Calu3 (cell line): ENCODE measurements at places on chromosomes 7 and 10. TPM values are rescaled to one million over a fixed set of nuclear protein-coding genes. Genes with fewer than 3 reads are reported as not detected.

The CALML3 gene
- total RNA-seq: not detected in 2 replicates

The NPTX2 gene
- total RNA-seq: not detected in 2 replicates

The PDE1C gene
- 25.1 and 34.0 TPM in 2 replicates for total RNA-seq

The ITIH5 gene
- total RNA-seq: 2.0 and 5.2 TPM in 2 replicates

The ARMC3 gene
- total RNA-seq: 0.97 and 1.9 TPM in 2 replicates

The MPP7 gene
- 4.6 and 6.6 TPM in 2 replicates for total RNA-seq

The ZC3HAV1L gene
- 13.7 and 15.0 TPM in 2 replicates for total RNA-seq

The CPVL gene
- total RNA-seq: 43.5 and 62.7 TPM in 2 replicates

The EDRF1 gene
- 19.9 and 20.9 TPM in 2 replicates for total RNA-seq

The HOXA1 gene
- total RNA-seq: 0.24 and 0.44 TPM in 2 replicates

DNA sequence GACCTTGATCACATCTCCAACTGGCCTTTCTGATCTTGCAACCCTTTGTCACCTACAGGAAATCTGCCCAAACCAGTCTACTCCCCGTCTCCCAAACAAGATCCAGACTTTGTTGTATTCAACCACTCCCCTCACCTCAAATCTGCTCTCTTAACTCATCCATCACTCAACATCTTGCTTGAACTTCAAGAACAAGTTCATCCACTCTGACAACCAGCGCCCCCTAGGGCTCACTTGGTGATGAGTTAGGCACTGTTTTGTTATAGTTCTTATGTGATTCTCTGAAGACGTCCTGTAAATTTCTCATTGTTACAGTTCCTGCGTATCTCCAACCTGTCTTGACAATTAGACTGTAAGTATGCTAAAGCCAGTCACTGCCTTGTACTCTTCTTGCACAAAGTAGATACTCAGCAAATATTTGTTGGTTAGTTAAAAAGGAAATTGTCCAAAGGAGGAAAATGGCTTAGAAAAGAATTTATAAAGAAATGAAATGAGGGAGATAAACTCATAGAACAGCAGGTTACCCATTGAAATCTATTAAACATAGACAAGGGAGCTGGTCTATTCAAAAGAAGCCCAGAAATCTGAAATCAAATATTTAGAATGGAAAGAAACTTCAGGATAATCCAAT is 5.3 kb downstream of the FRMD4A start:
- H3K4me3 ChIP-seq: no peak overlapping the region
- no peaks in the 10 kb centered on the region for H3K36me3 ChIP-seq
- H3K27me3 ChIP-seq: peaks cover 94% of the 10 kb centered on the region
- H3K27ac ChIP-seq: no peak overlapping the region
- H3K4me1 ChIP-seq: no peaks in the 10 kb centered on the region
- DNase-seq: peak; percentile 30

GRCh38 chr7:38694326-38694725 is 63.2 kb upstream of the AMPH start:
- H3K36me3 ChIP-seq: no peaks in the 10 kb centered on the region
- DNase-seq: no peak
- H3K27ac ChIP-seq: no peak overlapping the region
- no peaks in the 10 kb centered on the region for H3K4me1 ChIP-seq

GRCh38 chr7:150685219-150686029 is at the start of gene GIMAP2:
Gene GIMAP2, plus strand, starts transcription at chr7:150685706. Its CDS starts 1,354 bp downstream, at chr7:150687060.
- H3K27ac ChIP-seq: peak within 1 kb of the TSS; percentile 60
- no peak for DNase-seq
- H3K27me3 ChIP-seq: no peaks in the 10 kb centered on the region
- peak within 1 kb of the TSS; percentile 55 for H3K4me3 ChIP-seq
- peaks cover 8% of the 10 kb centered on the region for H3K4me1 ChIP-seq
- H3K36me3 ChIP-seq: no peaks in the 10 kb centered on the region

GRCh38 chr7:4797858-4798705 is 22.7 kb downstream of the AP5Z1 start:
- H3K4me3 ChIP-seq: no peak overlapping the region
- no peak overlapping the region for H3K27ac ChIP-seq
- peak; percentile 77 for DNase-seq
- H3K36me3 ChIP-seq: peaks cover 49% of the 10 kb centered on the region
- H3K27me3 ChIP-seq: no peaks in the 10 kb centered on the region
- no peaks in the 10 kb centered on the region for H3K4me1 ChIP-seq

GRCh38 chr7:44103923-44104859 is at the start of gene AEBP1:
Gene AEBP1, plus strand, starts transcription at chr7:44104345. Its CDS starts 321 bp downstream, at chr7:44104666.
- H3K27me3 ChIP-seq: peaks cover 66% of the 10 kb centered on the region
- H3K27ac ChIP-seq: no peak within 1 kb of the TSS
- H3K36me3 ChIP-seq: no peaks in the 10 kb centered on the region
- no peak within 1 kb of the TSS for H3K4me3 ChIP-seq
- no peak for DNase-seq

- H3K27ac ChIP-seq: no peak overlapping the region
- peaks cover 36% of the 10 kb centered on the region for H3K4me1 ChIP-seq
- DNase-seq: no peak
- no peak overlapping the region for H3K4me3 ChIP-seq
- peaks cover 8% of the 10 kb centered on the region for H3K36me3 ChIP-seq
These were observed 8.6 kb upstream of the ZMIZ2 start for GRCh38 chr7:44740055-44740454.

GRCh38 chr7:473211-473734 is 46.4 kb downstream of the PDGFA start:
- H3K27me3 ChIP-seq: peaks cover 23% of the 10 kb centered on the region
- DNase-seq: peak; percentile 1
- H3K27ac ChIP-seq: no peak overlapping the region
- peaks cover 8% of the 10 kb centered on the region for H3K4me1 ChIP-seq

GRCh38 chr10:119377958-119378736 is 164.4 kb downstream of the RGS10 start:
- H3K4me3 ChIP-seq: no peak overlapping the region
- no peaks in the 10 kb centered on the region for H3K4me1 ChIP-seq
- DNase-seq: no peak
- H3K27me3 ChIP-seq: peaks cover 20% of the 10 kb centered on the region
- no peaks in the 10 kb centered on the region for H3K36me3 ChIP-seq

- H3K27ac ChIP-seq: no peak overlapping the region
- H3K4me1 ChIP-seq: peaks cover 17% of the 10 kb centered on the region
These were observed 3.6 kb downstream of the SRI start for GRCh38 chr7:88216276-88216675.

DNA sequence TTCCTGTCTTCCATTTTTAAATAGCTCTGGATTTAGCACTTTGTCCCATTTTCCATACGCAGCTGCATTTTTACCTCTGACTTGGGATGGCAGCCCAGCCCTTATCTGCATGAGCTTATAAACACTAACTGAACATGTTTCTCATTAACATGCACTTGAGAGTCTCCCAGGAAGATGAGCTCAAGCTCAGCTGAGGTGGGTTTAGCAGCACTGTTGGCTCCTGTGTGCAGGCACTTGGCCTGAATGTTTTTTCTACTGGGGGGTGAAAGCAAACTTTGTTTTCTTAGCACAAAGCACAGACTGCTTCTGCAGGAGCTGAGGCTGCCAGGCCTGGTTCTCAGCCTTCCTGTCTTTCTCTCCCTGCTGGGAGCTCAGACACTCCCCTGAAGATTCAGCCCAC is 1093.6 kb upstream of the AUTS2 start:
- H3K4me1 ChIP-seq: no peaks in the 10 kb centered on the region
- DNase-seq: no peak
- H3K27me3 ChIP-seq: no peaks in the 10 kb centered on the region
- H3K36me3 ChIP-seq: no peaks in the 10 kb centered on the region
- no peak overlapping the region for H3K4me3 ChIP-seq

DNA sequence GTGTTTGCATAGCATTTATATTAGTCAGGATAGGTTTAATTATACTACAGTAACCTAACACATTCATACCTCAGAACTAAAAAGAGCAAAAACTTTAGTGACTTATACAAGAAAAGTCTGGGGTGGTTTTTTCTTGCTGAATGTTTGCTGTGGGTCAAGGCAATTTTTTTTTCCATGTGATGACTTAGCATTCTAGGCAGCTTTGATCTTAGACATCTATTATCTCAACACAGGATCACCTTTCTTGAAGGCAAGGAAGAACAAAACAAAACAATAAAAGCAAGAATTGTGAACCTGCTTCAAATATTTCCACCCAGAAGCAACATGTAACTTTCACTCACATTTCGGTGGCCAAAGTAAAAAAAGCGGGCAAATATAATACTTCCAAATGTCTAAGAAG is 20.7 kb upstream of the CBLL1 start:
- no peaks in the 10 kb centered on the region for H3K4me1 ChIP-seq
- no peaks in the 10 kb centered on the region for H3K36me3 ChIP-seq
- peaks cover 33% of the 10 kb centered on the region for H3K27me3 ChIP-seq
- H3K27ac ChIP-seq: no peak overlapping the region
- no peak for DNase-seq

- no peaks in the 10 kb centered on the region for H3K36me3 ChIP-seq
- DNase-seq: no peak
- peaks cover 25% of the 10 kb centered on the region for H3K27me3 ChIP-seq
- no peak overlapping the region for H3K4me3 ChIP-seq
- H3K27ac ChIP-seq: no peak overlapping the region
These were observed 222.0 kb downstream of the CTNNA3 start for GRCh38 chr10:67473850-67474633.

DNA sequence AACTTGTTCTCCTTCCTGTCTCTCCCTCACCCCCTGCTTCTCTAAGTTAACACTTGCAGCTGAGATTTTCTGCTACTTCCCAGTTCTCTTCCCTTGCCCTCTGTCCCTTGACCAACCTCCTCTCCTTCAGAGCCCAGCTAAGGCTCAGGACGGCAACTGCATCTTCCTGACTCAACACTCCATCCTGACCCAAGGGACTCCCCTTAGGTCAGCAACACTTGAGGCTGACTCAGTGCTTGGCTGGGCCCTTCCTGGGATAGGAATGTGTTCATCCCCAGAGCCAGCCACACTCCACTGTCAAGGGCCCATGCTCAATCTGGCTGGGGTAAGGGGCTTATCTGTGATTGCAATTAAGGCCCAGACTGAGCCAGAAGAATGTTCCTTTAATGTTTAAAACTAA is 3.4 kb downstream of the CALHM2 start:
- H3K27me3 ChIP-seq: no peaks in the 10 kb centered on the region
- H3K27ac ChIP-seq: no peak overlapping the region
- H3K4me1 ChIP-seq: peaks cover 18% of the 10 kb centered on the region
- DNase-seq: no peak

DNA sequence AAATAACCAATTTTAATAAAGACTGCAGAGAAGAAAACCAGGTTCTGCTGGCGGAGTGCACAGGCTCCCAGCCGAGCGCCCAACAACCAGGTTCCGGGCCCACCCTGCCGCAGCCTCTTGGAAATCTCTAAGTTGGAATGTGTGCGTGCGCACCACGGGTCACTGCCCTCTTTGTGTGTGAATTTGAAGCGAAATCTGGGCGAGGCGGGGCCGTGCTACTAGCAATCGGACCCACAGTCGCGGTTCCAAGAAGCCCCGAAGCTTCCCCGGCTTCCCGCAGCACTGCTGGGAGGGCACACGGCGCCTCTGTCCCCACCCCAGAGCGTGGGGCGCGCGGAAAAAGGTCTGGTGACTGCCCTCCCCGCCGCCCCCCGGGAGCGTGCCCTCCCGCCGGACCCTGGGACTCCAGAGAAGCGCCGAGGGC is 666 bp upstream of the MAP3K8 start:
- H3K4me1 ChIP-seq: peaks cover 34% of the 10 kb centered on the region
- peaks cover 53% of the 10 kb centered on the region for H3K36me3 ChIP-seq
- H3K27me3 ChIP-seq: no peaks in the 10 kb centered on the region

- H3K4me3 ChIP-seq: peak overlapping the region; percentile 4
- peak overlapping the region; percentile 80 for H3K27ac ChIP-seq
- no peaks in the 10 kb centered on the region for H3K27me3 ChIP-seq
- H3K36me3 ChIP-seq: peaks cover 15% of the 10 kb centered on the region
- peak; percentile 44 for DNase-seq
- H3K4me1 ChIP-seq: peaks cover 62% of the 10 kb centered on the region
These were observed 45.3 kb upstream of the OSBPL3 start for GRCh38 chr7:25025218-25025671.

- peaks cover 43% of the 10 kb centered on the region for H3K4me1 ChIP-seq
- no peaks in the 10 kb centered on the region for H3K27me3 ChIP-seq
- peak overlapping the region; percentile 71 for H3K27ac ChIP-seq
- H3K4me3 ChIP-seq: peak overlapping the region; percentile 8
- peak; percentile 64 for DNase-seq
- H3K36me3 ChIP-seq: no peaks in the 10 kb centered on the region
These were observed 23.2 kb upstream of the AOAH start for GRCh38 chr7:36747280-36748016.

- H3K4me1 ChIP-seq: no peaks in the 10 kb centered on the region
- no peak overlapping the region for H3K4me3 ChIP-seq
- DNase-seq: no peak
- peaks cover 19% of the 10 kb centered on the region for H3K27me3 ChIP-seq
- no peak overlapping the region for H3K27ac ChIP-seq
These were observed 188.7 kb downstream of the CACNB2 start for GRCh38 chr10:18328941-18329340.

GRCh38 chr10:132207536-132208461 is 21.1 kb downstream of the DPYSL4 start:
- no peak overlapping the region for H3K4me3 ChIP-seq
- no peaks in the 10 kb centered on the region for H3K4me1 ChIP-seq
- H3K27me3 ChIP-seq: no peaks in the 10 kb centered on the region
- no peaks in the 10 kb centered on the region for H3K36me3 ChIP-seq
- no peak for DNase-seq

- H3K4me3 ChIP-seq: no peak overlapping the region
- no peaks in the 10 kb centered on the region for H3K36me3 ChIP-seq
- no peak for DNase-seq
- no peaks in the 10 kb centered on the region for H3K27me3 ChIP-seq
- no peak overlapping the region for H3K27ac ChIP-seq
These were observed 52.7 kb downstream of the TAS2R16 start for GRCh38 chr7:122942765-122943164.

DNA sequence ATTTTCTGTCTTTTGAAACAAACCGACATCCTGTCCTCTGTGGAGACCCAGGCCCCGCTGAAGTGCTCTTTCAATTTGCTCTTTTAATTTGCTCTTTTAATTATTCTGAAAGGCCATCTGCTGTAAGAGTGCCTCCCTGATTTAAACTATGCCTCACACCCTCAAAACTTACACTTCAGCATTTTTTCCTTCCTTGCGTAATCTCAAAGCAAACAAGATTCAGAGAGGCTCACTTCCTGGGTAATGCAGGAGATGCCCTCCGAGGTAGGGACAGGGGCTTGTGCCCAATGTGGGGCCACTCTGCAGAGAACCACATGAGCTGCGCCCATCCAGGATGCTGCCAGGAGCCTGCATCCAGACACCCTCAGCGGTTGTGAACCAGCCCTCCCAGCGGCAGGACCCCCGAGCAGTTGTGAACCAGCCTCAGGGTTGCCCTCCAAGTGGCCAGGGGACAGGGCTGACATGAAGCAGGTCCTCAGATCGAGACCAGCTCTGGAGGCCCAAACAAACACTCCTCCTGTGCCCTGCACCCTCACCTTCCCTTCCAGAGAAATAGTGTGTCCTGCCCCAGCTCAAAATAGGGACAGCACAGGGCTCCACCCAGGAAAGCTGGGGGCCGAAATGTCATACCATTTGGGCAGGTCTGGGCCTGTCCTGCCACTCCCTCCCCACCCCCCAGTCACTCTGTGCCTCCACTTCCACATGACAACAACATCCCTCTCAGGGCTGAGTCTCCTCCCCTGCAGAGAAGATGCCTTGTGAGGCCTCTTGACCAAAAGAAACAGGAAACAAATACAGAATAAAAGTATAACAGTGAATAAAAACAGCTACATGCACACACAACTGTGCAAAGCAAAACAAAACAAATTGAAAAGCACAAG is 190.4 kb downstream of the PTPRN2 start:
- no peaks in the 10 kb centered on the region for H3K4me1 ChIP-seq
- H3K27ac ChIP-seq: peak overlapping the region; percentile 47
- no peak for DNase-seq
- H3K27me3 ChIP-seq: no peaks in the 10 kb centered on the region
- no peaks in the 10 kb centered on the region for H3K36me3 ChIP-seq

GRCh38 chr7:124276005-124276622 is 243.2 kb upstream of the TMEM229A start:
- no peaks in the 10 kb centered on the region for H3K4me1 ChIP-seq
- DNase-seq: peak; percentile 38
- no peaks in the 10 kb centered on the region for H3K27me3 ChIP-seq
- no peak overlapping the region for H3K4me3 ChIP-seq
- H3K27ac ChIP-seq: no peak overlapping the region
- H3K36me3 ChIP-seq: no peaks in the 10 kb centered on the region
